ENCODE measurements at places on chromosomes 16 and 17.

DNA sequence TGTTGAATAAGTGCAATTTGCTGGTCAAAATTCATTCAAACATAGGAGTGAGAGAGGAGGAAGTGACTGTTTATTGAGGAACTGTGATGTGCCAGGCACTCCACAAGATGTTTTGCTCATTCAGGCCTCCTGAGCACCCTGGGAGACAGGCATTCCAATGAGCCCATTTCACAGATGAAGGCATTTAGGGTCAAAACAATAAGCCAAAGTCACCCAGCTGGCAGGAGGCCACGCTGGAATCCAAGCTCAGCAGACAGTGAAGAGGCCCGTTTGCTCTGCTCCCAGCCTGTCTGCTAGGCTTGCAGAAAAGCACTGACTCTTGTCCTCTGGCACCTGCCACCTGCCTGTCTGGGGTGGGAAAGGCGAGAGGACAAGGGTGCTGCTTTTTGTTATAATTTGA lies 10.1 kb upstream of the SLC25A39 start:
- DNase-seq = no peak

- no peak for DNase-seq
Observed at GRCh38 chr16:49744244-49745220, 111.4 kb downstream of the ZNF423 start.

- DNase-seq = no peak
Observed at GRCh38 chr17:57225127-57225526, 31.2 kb upstream of the MSI2 start.

- peak; percentile 3 for DNase-seq
Observed at GRCh38 chr17:79627766-79628690, 17.2 kb upstream of the RBFOX3 start.

- no peak for DNase-seq
Observed at GRCh38 chr17:27558842-27559505, 72.0 kb upstream of the LGALS9 start.

DNA sequence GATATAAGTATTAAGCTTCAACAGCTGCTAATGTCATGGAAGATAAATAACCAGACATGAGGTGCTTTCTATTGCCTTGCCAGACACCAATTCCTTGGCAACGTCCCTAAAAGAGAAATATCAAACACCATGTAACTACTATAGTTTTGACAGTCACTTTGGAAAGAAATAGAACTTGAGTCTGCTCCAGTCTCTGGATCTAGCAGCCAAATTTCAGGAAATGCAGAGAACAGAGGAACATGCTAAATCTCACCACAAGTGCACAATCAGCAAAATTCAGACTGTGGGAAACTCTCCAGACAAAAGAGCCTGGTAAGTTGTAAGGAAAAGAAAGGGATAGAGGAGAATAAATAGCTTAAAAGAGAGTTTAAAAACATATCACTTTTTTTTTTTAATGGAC lies 28.4 kb upstream of the TANC2 start:
- DNase-seq = no peak
